Effector CD8-positive, alpha-beta T cell (primary cell): ENCODE measurements at places on chromosomes 13 and 19.

GRCh38 chr13:114309806-114310410 is 4.4 kb upstream of the CHAMP1 start:
- DNase-seq = no peak

DNA sequence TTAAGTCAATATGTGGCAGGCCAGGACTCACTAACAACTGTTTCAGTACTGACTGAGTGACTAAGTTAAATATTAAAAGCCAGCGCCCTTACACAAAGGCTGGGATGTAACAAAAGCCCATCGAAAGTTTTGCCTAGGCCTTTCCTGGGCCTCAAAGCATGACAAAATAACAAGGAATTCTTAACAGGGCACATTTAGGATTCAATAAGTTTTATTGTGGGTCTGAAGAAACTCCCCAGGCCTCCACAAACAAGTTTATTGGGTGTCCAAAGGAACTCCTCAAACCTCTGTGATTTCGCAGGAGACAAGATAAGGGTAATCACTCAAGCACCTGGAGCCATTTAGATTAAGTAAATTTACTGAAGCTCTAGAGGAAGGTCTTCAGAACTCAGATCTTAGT is 130.7 kb upstream of the SGCG start:
- no peak for DNase-seq

DNA sequence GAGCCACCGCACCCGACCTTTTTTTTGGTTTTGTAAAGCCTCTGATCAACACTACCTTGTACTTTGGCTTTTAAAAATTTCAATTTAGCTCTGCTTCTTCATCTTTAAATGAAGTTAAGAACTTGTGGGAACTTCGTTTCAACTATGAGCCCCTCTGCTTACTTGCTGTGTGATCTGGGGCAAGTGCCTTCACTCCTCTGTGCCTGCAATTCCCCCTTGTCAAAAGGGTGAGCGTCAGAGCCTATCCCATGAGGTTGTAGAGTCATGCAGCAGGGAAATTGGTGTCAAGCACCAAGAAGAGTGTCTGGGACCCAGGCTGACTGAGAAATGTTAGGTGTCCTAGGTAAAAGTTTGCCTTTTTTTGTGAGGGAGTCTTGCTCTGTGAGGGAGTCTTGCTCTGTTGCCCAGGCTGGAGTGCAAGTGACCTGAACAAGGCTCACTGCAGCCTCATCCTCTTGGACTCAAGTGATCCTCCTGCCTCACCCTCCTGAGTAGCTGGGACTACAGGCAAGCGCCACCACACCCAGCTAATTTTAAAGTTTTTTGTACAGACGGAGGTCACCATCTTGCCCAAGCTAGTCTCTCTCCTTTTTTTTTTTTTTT is 5.7 kb downstream of the VASP start:
- no peak for DNase-seq

GRCh38 chr13:20727856-20728255 is 24.4 kb downstream of the IL17D start:
- no peak for DNase-seq

DNA sequence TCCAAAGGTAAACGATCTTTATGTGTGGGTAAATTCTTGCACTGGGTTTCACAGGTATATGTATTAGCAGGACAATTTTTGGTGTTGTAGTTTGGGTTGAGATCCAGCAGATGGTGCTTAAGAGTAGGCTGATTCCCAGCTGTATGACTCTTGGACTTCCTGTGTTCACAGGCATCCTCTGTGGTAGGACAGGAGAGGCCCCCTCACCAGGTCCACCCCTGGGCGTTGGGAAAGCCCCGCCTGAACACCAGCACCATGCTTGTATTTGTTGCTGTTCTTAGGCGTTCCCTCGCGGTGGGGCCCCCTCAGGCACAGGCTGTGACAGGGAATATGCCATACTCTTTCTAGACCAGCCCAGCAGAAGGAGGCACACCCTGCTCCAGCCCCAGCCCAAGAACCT is 49.5 kb upstream of the PCDH17 start:
- DNase-seq = no peak

DNA sequence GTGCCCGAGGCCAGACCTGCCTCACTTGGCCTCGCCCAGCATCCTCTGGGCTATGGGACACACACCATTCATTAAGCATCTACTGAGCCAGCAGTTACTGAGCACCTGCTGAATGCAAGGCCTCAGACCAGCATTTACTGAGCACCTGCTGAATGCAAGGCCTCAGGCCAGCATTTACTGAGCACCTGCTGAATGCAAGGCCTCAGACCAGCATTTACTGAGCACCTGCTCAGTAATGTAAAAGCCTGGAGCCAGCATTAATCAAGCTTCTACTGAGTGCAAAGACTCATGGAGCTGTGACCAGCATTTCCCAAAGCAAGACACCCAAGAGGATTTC is 3.7 kb downstream of the ATP8B3 start:
- DNase-seq = no peak

GRCh38 chr19:48999481-49000325 is 6.0 kb downstream of the RUVBL2 start:
- DNase-seq = peak; percentile 18

DNA sequence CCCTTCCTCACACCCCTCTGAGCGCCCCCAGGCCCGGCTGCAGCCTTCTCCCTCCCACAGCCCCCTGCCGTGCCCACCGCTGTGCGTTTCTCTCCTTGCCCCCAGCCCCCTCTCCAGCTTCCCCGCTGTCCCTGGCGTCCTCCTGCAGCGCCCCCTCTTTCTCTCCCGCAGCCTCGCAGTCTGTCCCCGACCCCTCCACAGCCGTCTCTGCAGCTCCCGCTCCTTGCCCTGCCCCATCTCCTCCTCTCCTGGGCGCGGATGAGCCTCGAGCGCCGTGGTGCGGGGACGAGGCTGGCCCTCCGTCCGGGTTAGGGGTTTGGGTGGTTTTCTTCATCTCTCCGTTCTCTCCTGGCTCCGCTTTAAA is 1.1 kb downstream of the KMT5C start:
- DNase-seq = no peak

- DNase-seq = no peak
These were observed 52.3 kb upstream of the PARP4 start for GRCh38 chr13:24564881-24565280.

- DNase-seq = no peak
These were observed 9.0 kb downstream of the ZNF331 start for GRCh38 chr19:53546758-53547513.
